T-cell (primary cell): ENCODE measurements at places on chromosomes 3 and 15.

- no peaks in the 10 kb centered on the region for H3K27me3 ChIP-seq
- H3K4me1 ChIP-seq: peaks cover 30% of the 10 kb centered on the region
- no peak for DNase-seq
- peaks cover 45% of the 10 kb centered on the region for H3K36me3 ChIP-seq
Observed at GRCh38 chr3:195522254-195523023, 20.7 kb downstream of the PPP1R2 start.

- H3K36me3 ChIP-seq: no peaks in the 10 kb centered on the region
- H3K27ac ChIP-seq: no peak overlapping the region
- H3K4me3 ChIP-seq: no peak overlapping the region
- no peaks in the 10 kb centered on the region for H3K27me3 ChIP-seq
Observed at GRCh38 chr3:36606871-36607765, 157.2 kb downstream of the DCLK3 start.

GRCh38 chr3:185931777-185932612 lies 5.8 kb downstream of the TRA2B start:
- DNase-seq: no peak
- H3K27me3 ChIP-seq: no peaks in the 10 kb centered on the region
- H3K4me3 ChIP-seq: peak overlapping the region; percentile 32
- peaks cover 14% of the 10 kb centered on the region for H3K36me3 ChIP-seq

GRCh38 chr15:99580076-99580475 lies 14.3 kb downstream of the MEF2A start:
- H3K27ac ChIP-seq: no peak overlapping the region
- H3K27me3 ChIP-seq: no peaks in the 10 kb centered on the region
- H3K4me1 ChIP-seq: peaks cover 4% of the 10 kb centered on the region

GRCh38 chr3:47491777-47492176 lies 16.0 kb upstream of the SCAP start:
- peaks cover 27% of the 10 kb centered on the region for H3K36me3 ChIP-seq
- H3K27ac ChIP-seq: no peak overlapping the region
- no peaks in the 10 kb centered on the region for H3K4me1 ChIP-seq
- no peak overlapping the region for H3K4me3 ChIP-seq
- H3K27me3 ChIP-seq: no peaks in the 10 kb centered on the region

- H3K36me3 ChIP-seq: peaks cover 67% of the 10 kb centered on the region
- peaks cover 5% of the 10 kb centered on the region for H3K4me1 ChIP-seq
- no peaks in the 10 kb centered on the region for H3K27me3 ChIP-seq
- no peak overlapping the region for H3K27ac ChIP-seq
- no peak for DNase-seq
Observed at GRCh38 chr3:15563190-15563589, 38.2 kb downstream of the HACL1 start.

DNA sequence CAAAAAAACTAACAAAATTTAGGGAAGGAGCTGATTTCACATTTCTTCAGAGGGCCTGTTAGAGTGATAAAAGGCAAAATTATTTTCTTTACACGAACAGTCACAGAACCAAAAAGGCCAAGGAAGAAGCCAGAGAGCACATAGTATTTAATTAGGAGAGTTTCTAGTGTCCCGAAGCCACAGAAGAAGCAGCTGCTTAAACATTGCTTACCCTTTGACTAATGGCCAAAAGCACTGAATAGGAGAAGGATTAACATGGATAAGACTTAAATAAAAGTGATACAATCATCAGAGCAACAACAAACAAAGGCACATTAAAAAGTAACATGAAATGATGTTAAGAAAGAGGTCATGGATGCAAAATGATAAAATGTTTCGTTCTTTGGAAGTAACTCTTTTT lies 98.6 kb downstream of the CHL1 start:
- no peaks in the 10 kb centered on the region for H3K27me3 ChIP-seq
- no peak overlapping the region for H3K4me3 ChIP-seq

- H3K4me1 ChIP-seq: no peaks in the 10 kb centered on the region
- no peaks in the 10 kb centered on the region for H3K27me3 ChIP-seq
- DNase-seq: no peak
- H3K4me3 ChIP-seq: no peak overlapping the region
- no peak overlapping the region for H3K27ac ChIP-seq
- H3K36me3 ChIP-seq: no peaks in the 10 kb centered on the region
Observed at GRCh38 chr3:70315021-70315420, 2.6 kb upstream of the MDFIC2 start.

- H3K4me1 ChIP-seq: peaks cover 21% of the 10 kb centered on the region
- DNase-seq: peak; percentile 92
- H3K27me3 ChIP-seq: no peaks in the 10 kb centered on the region
- H3K27ac ChIP-seq: peak within 1 kb of the TSS; percentile 98
- H3K4me3 ChIP-seq: peak within 1 kb of the TSS; percentile 68
Observed at GRCh38 chr3:14651440-14652251, at the start of gene CCDC174. Gene CCDC174 (plus strand): TSS chr3:14651762. CDS start chr3:14651837, 75 bp downstream.

DNA sequence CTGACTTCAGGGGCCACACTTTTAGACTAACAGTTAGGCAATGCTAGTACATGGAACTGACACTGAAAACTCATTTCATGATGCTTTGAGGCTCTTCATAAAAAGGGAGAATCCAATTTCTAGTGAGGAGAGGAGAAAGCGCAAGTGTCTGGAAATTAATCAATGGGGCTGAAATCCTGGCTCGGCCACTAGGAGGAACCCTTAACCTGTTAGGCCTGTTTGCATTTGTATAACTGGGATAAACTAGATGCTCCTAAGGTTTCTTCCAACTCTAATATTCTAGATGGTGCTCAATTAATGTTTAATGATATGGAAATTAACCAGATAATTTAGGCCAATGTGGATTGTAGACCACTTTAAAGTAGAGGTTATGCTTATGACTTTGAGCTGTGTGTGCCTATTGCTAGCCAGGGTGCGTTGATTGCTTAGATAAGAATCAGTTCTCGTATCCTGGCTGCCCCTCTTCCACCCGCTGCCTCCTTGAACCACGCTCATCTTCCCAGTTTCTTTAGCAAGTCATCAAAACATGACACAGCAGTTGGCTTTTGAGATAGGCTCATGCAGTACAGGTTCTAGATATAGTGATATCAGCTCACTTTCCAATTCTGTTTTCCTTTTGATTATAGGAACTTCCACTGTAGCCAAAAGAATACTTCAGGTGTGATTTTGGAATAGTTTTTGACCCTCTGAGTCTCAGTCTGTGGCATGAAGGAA lies 16.8 kb upstream of the CRBN start:
- no peak for DNase-seq
- no peaks in the 10 kb centered on the region for H3K36me3 ChIP-seq
- H3K27me3 ChIP-seq: no peaks in the 10 kb centered on the region
- no peak overlapping the region for H3K27ac ChIP-seq
- no peak overlapping the region for H3K4me3 ChIP-seq

- no peak overlapping the region for H3K4me3 ChIP-seq
- no peak overlapping the region for H3K27ac ChIP-seq
- no peaks in the 10 kb centered on the region for H3K27me3 ChIP-seq
- no peak for DNase-seq
Observed at GRCh38 chr3:161028555-161029153, 76.5 kb downstream of the B3GALNT1 start.

DNA sequence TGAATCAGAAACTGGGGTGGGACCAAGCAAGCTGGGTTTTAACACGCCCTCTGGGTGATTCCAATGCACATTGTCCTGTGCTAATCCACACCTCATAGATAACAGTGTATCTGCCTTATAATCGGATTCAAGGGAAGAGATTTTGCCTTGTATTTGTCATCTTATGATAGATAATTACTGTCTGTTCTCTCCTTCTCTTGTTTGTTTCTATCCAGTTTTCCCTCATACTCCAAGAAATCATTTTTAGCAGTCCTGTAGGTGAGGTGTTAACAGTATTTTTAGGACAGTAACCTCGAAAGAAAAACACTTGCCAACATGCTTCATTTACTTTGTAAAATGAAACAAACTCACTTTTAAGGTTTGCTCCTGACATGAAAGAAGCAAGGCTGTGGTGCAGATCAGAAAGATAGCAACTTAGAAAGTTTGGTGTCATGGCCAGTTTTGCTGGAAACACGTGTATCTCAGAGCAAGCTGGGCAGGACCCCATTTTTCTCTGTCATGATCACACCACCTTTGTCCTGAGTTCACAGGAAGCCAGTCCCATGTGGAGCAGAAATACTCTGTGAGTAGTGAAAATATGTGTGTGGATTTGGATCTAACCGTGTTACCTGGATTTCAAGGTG lies 72.6 kb downstream of the TRAK1 start:
- no peaks in the 10 kb centered on the region for H3K36me3 ChIP-seq
- H3K4me1 ChIP-seq: peaks cover 12% of the 10 kb centered on the region
- H3K27me3 ChIP-seq: no peaks in the 10 kb centered on the region
- no peak overlapping the region for H3K27ac ChIP-seq
- DNase-seq: no peak
- H3K4me3 ChIP-seq: no peak overlapping the region

- H3K4me1 ChIP-seq: no peaks in the 10 kb centered on the region
- no peak overlapping the region for H3K27ac ChIP-seq
- H3K36me3 ChIP-seq: peaks cover 3% of the 10 kb centered on the region
Observed at GRCh38 chr3:188196232-188196990, 42.5 kb downstream of the LPP start.

- peaks cover 25% of the 10 kb centered on the region for H3K4me1 ChIP-seq
- H3K27me3 ChIP-seq: no peaks in the 10 kb centered on the region
- no peak overlapping the region for H3K27ac ChIP-seq
- H3K4me3 ChIP-seq: no peak overlapping the region
Observed at GRCh38 chr3:58352626-58353025, 19.9 kb downstream of the PXK start.

- H3K4me3 ChIP-seq: no peak overlapping the region
- H3K27me3 ChIP-seq: no peaks in the 10 kb centered on the region
- no peak overlapping the region for H3K27ac ChIP-seq
- no peaks in the 10 kb centered on the region for H3K36me3 ChIP-seq
Observed at GRCh38 chr3:188037195-188037718, 116.7 kb upstream of the LPP start.

DNA sequence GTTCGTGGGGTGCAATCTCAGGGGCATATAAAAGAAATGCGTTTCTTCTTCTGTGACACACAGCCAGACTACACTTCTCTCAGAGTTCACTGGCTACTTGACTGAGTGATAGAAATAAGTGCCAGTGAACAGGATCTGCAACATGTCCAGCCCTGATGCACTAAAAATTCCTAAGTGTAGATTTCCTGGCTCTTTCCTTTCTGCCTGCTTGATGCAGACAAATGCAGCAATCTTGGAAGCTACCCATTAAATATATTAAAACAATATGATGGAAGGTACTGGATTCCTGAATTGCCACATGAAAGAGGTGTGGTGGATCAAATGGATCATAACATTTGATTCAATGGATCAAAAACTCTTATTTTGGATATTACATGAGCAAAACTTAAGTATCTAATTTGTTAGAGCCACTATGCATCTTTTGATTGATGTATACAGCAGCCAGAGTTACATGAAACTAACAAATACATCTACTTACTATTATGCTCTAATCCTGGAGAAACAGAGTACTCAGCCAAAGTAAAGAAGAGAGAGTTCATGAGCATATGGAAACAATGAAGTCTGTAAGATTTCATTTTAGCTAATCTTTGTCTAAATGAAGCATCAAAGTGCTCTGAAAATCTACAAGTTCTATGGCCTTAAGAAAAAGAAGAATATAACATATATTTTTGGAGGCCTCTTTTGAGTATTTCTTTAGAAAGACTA lies 222.6 kb downstream of the ZNF385D start:
- H3K4me3 ChIP-seq: no peak overlapping the region
- no peak overlapping the region for H3K27ac ChIP-seq
- no peak for DNase-seq
- H3K36me3 ChIP-seq: no peaks in the 10 kb centered on the region

DNA sequence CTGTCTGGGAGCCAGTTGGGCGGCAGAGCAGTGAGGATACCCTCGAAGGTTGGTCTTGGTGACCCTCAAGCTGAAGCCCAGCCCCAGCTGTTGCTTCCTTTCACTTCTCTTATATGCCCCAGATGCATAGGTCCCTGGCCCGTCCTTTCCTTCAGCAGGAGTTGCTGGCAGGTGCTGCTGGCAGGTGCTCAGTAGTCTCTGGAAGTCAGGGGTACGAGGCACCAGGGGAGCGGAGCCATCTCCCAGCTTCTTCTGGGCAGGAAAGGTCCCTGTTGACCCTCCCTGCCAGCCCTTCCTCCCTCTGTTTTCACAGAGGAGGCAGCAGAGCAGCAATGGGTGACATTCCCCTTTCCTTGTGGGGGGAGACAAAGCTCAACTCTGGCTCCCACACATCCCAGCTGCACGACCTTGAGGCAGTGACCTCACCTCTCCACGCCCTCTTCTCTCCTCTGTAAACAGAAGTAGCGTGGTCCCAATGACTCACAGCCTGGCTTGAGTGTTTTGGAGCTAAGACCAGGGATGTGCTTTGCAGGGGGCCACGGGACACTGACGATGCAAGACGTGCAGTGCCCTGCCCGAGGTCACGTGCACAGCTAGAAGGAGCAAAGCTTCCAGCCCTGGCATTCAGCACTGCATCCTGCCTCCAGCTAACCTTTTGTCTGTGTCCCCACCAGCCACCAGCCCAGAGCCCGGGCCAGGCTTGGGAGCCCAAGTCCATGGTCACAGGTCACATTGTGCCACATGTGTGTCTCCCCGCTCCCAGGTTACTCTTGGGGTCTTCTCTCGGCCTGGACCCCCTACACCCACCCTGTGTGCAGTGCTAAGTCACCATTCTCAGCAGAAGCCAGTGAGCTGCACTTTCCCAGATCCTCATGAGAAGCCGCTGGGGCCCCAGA lies 49.7 kb downstream of the SLC6A6 start:
- H3K36me3 ChIP-seq: peaks cover 74% of the 10 kb centered on the region
- no peak overlapping the region for H3K27ac ChIP-seq
- H3K4me3 ChIP-seq: no peak overlapping the region
- H3K27me3 ChIP-seq: no peaks in the 10 kb centered on the region
- DNase-seq: no peak

- H3K36me3 ChIP-seq: peaks cover 28% of the 10 kb centered on the region
- no peak for DNase-seq
- no peak overlapping the region for H3K4me3 ChIP-seq
- no peak overlapping the region for H3K27ac ChIP-seq
- no peaks in the 10 kb centered on the region for H3K4me1 ChIP-seq
Observed at GRCh38 chr3:47849186-47849698, 46.3 kb downstream of the DHX30 start.

DNA sequence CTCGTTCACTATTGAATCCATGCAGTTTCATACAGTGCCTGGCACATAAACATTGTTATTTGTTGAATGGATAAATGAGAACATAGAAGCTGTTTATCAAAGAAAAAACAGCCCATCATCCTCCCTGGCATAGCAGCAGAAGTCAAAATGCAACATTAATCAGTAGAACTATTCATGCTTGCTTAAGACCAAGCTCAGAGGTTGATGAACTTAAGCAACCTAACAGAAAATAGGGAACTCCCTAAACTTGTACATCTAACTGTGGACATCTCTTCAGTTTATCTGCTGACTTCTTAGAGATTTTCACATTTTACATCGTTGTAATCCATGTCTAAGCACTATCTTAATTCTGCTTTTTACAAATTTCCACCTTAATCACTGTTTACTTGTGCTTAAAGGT lies 29.2 kb downstream of the SENP8 start:
- H3K27ac ChIP-seq: no peak overlapping the region
- no peaks in the 10 kb centered on the region for H3K27me3 ChIP-seq
- no peaks in the 10 kb centered on the region for H3K4me1 ChIP-seq
- H3K4me3 ChIP-seq: no peak overlapping the region
- no peak for DNase-seq
- H3K36me3 ChIP-seq: no peaks in the 10 kb centered on the region

GRCh38 chr15:41333026-41333562 lies 413 bp downstream of the NUSAP1 start:
- peaks cover 9% of the 10 kb centered on the region for H3K4me1 ChIP-seq
- no peaks in the 10 kb centered on the region for H3K27me3 ChIP-seq
- no peaks in the 10 kb centered on the region for H3K36me3 ChIP-seq
- no peak for DNase-seq
- peak overlapping the region; percentile 97 for H3K4me3 ChIP-seq
